Keratinocyte (primary cell): ENCODE measurements at places on chromosomes 4 and X.

DNA sequence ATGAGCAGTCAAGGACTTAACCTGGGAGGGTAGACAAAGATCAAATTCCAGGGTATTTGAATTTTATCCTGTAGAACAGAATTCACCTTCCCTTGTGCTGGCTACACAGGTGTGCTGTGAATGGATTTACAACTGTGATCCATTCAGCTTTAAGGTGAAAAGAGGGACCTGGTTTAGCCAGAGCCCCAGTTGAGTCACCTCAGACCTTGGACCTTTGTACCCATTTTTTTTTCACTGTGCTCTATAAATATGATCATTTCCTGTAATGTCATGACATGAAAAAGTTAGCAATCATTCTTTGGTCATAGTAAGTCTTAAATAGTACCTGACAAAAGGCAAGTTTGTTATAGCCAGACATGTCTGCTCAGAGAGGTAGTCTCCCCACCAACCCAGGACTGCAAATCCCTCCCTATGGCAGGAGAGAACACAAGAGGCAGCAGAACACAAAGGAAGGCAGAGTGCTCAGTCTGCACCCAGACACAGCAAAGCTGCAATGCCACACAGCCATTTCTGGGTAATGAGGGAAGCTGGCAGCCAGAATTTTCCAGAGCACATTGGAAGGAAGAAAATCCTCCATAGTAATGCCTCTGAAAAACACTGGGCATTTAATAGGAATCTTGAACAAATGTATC is 77.9 kb downstream of the CXXC4 start:
- DNase-seq, result no peak

- DNase-seq, result no peak
Measured at GRCh38 chr4:176708771-176709311, 83.9 kb downstream of the VEGFC start.

DNA sequence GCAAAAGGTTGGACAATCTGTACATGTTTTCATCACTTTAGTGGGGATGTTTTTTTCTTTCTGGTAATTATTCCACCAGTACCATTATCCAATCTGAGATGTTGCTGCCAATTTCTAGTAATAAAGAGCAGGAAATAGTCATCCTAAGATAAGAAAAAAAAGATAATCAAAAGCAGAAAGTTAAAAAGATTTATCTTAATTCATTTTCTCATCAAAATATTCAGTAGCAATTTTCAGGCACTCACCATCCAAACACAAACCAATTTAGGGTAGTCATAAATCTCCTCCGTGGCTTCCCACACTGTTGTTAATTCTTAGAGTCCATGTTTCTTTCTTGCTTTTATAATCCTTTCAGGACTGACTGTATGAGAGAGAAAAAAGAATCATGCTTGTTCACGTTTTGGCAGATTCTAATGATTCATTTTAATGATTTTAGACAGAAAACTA is 263.7 kb upstream of the UGT8 start:
- DNase-seq, result no peak

DNA sequence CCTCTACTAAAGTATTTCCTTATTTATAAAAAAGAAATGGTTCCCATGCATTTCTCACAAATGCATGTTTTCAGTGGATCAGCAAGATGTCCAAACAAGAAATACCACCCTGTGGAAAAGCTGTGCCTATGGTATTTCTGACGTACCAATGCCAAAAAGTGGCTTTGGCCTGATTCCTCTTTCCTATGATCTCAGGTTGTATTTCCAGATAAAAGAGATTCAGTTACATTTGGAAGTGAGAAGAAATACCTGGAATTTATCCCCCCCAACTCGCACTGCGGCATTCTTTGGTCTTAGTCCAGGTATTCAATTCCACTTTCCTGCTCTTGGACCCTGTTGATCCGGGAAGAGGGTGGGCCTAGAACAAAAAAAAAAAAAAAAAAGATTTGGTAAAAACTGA is 815.9 kb upstream of the FRG1 start:
- DNase-seq, result no peak

GRCh38 chrX:148629434-148629833 is 129.0 kb downstream of the AFF2 start:
- DNase-seq, result no peak

DNA sequence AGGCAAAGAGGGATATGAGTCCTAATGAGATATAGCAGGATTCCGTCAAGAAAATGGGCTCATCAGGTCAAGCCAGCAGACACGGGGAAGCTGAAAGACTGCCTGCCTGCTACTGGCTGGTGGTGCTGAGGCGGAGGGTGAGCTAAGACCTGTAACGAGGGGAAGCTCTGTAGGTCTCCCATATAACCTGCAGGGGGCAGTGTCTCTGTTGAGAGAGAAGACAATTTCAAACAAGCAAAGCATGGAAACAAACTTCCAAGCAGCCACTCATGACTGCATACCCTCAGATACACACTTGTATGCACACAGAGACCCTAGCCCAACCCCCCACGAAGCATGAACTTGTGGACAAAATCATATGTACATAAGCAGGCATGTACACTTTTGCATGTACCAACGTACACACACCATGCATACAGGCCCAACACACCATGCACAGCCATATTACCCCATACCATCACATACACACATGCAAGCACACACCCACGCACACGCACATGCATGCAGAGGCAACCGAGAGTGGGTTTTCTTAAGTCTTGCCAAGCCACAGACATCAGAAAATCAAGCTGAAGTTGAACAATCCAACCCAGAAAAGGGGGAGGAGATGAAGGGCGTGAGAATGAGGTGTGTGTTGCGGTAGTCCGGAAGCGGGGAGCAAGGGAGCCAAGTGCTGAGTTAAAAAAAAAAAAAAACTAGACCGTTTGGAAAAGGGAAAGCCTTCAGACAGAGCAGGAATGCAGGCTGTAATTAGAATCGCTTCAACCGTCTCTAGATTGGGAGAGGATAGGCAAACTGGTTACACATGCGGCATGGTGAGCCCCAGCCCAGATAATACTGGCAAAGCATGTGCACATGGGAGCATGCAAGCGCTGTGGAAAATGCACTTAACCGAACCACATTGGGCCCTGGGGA is 71.0 kb downstream of the PJA1 start:
- DNase-seq, result no peak

DNA sequence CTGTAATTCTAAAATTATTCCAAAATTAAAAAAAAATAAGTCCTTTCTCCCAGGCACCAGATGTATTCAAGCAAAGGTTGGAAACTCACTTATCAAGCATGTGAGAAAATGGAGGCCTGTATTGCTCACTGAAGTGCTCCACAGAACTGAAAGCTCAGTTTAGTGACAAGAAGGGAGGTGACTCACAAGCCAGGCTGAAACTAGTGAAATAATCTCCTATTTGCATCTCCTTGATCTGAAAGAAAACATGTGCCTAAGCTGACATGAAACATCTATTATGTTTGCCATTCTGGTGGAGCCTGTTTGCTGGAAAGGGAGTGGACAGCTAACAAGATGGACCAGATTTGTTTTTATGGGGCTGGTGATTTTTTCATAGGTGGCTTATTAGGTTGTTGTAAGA is 54.0 kb upstream of the AMELX start:
- no peak for DNase-seq

GRCh38 chr4:140312100-140312499 is 61.3 kb upstream of the SCOC start:
- no peak for DNase-seq

DNA sequence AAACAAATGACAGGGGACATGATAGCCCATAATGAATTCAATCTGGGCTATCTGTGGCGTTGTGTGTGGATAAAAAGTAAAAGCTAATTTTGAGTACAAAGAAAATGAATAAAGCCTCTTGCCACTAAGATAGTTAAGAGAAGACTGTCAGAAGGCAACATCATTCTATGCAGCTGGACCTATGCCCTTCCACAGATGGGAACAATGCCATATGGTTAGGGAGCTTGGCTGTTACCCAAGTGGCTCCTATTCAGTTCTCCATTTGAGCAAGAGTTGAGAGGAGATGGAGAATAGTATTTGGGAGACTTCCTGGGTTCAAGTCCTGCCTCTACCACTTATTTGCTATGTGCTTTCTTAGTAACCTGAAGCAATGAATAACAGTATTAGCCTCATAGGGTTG is 107.7 kb downstream of the ANXA3 start:
- DNase-seq, result no peak

GRCh38 chr4:86878640-86879039 is 13.6 kb downstream of the C4orf36 start:
- DNase-seq, result no peak

DNA sequence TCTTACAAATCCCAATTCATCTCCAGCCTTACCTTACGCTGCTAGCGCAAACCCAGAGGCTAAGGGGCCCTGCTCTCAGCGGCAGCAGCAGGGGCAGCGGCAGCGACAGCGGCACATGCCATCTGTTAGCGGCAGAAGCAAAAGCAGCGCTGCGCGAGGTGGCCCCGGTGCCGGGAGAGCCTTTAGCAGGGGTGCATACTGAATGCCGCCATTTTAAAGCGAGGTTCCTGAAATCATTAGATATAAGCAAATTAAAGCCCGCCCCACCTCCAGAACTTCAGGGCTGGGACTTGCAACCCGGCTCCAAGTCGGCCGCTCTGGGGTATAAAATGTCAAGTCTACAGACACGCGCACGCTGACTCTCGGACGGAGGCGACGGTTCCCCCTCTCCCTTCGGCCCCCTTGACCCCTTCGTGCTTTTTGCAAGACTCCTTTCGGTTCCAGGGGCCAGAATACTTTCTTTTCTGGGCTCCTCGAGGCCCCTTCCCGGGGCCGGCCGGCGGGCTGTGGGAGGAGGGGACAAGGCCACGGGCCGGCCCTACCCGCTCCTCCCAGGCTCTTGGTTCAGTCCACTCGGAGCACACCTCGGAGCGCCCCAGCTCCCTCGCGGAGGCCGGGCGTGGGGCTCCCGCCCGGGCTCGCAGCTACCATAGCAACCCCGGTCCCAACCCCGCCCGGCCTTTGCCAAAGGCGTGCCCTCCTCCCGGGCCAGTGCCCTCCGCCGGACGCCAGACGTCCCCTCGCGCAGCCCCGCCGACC is at the start of gene MBNL3:
TSS of gene MBNL3 (minus strand) at position 220 of the 759 bp plus-strand sequence. CDS start 49,427 bp downstream, outside the sequence.
- no peak for DNase-seq

- DNase-seq, result no peak
Measured at GRCh38 chrX:12919051-12919450, 12.6 kb downstream of the TLR8 start.

DNA sequence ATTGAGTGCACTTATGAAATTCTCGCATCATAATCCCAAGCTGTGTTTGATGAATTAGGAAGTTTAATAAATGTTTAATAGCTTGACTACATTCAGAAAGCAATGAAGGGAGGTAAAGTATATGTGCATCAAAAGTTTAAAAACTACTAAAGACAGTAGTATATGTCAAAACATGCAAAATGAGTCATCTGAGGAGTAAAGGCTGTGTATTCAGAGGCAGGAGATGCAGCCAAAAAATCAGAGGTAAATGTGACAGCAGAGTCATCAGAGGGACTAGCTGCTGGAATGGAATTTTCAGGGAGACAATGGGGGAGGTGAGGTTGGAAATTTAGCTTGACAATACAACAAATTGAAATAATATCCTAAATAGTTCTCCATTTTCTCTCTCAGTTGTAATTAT is 127.0 kb upstream of the FUNDC1 start:
- DNase-seq, result no peak

- no peak for DNase-seq
Measured at GRCh38 chr4:99447079-99447478, 11.9 kb upstream of the ADH7 start.
